Lung (tissue), 17 donors: ENCODE measurements at places on chromosomes 5 and 9. TPM values are rescaled to one million over a fixed set of nuclear protein-coding genes. Genes with fewer than 3 reads are reported as not detected.

PAPPA gene
- total RNA-seq = 6.7 TPM

ACOT12 gene
- not detected for total RNA-seq

SPARC gene
- total RNA-seq = 985 TPM

DNA sequence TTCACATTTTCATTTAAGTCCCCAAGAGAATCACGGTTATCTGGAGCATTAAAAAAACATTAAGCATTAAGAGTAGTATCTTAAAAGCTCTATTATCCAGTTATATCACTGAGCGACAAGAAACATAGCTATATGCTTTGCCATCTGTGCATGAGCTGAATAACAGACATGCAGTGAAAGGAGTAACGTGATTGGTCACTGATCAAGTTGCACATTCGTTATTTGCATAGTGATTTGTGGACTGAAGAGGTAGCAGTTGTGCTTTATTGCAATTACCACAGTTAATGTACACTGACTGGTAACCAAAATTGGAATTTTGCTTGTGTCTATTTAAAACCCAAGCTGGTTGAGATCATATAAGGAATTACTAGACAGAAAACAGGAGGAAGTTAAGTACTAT lies 107.4 kb downstream of the MCTP1 start:
- no peak overlapping the region for H3K4me3 ChIP-seq
- H3K27me3 ChIP-seq = no peaks in the 10 kb centered on the region
- no peak for DNase-seq
- H3K4me1 ChIP-seq = no peaks in the 10 kb centered on the region
- H3K27ac ChIP-seq = no peak overlapping the region

DNA sequence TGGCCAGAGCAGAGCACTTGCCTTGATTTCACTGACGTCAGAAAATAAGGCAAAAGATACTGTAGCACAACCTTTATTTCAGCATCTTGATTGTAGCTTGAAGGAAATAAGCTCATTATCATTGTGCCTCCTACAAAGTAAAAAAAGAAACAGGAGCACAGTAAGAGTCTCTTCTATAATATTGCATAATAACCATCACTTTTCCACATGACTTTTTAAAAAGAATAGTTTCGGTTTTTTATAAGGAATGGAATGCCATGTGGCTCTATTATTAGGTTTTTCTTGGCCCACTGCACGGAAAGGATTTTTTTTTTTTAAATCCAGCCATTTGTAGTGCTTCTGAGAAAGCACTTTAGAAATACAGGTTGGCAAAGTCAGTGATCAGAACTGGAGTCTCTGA lies 655.3 kb downstream of the LRRC70 start:
- H3K4me1 ChIP-seq = no peaks in the 10 kb centered on the region
- no peak overlapping the region for H3K4me3 ChIP-seq
- H3K27ac ChIP-seq = no peak overlapping the region
- no peaks in the 10 kb centered on the region for H3K36me3 ChIP-seq

GRCh38 chr5:10626473-10627013 lies 62.7 kb downstream of the ANKRD33B start:
- H3K27ac ChIP-seq = no peak overlapping the region
- H3K4me1 ChIP-seq = no peaks in the 10 kb centered on the region
- H3K27me3 ChIP-seq = no peaks in the 10 kb centered on the region
- H3K4me3 ChIP-seq = no peak overlapping the region
- DNase-seq = peak; percentile 77
- H3K36me3 ChIP-seq = no peaks in the 10 kb centered on the region

GRCh38 chr9:84412654-84413053 lies 72.1 kb upstream of the SLC28A3 start:
- no peaks in the 10 kb centered on the region for H3K4me1 ChIP-seq
- no peak overlapping the region for H3K4me3 ChIP-seq
- no peaks in the 10 kb centered on the region for H3K36me3 ChIP-seq
- DNase-seq = no peak
- no peak overlapping the region for H3K27ac ChIP-seq

DNA sequence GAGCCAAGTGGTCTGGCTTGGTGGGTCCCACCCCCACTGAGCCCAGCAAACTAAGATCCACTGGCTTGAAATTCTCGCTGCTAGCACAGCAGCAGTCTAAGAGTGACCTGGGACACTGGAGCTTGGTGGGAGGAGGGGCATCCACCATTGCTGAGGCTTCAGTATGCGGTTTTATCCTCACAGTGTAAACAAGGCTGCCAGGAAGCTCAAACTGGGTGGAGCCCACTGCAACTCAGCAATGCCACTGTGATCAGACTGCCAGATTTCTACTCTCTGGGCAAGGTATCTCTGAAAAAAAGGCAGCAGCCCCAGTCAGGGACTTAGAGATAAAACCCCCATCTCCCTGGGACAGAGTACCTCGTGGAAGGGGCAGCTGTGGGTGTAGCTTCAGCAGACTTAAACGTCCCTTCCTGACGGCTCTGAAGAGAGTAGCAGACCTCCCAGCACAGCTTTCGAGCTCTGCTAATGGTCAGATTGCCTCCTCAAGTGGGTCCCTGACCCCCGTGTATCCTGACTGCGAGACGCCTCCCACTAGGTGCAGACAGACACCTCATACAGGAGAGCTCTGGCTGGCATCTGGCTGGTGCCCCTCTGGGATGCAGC lies 18.2 kb upstream of the STK32A start:
- DNase-seq = no peak
- no peak overlapping the region for H3K27ac ChIP-seq
- H3K4me1 ChIP-seq = no peaks in the 10 kb centered on the region

DNA sequence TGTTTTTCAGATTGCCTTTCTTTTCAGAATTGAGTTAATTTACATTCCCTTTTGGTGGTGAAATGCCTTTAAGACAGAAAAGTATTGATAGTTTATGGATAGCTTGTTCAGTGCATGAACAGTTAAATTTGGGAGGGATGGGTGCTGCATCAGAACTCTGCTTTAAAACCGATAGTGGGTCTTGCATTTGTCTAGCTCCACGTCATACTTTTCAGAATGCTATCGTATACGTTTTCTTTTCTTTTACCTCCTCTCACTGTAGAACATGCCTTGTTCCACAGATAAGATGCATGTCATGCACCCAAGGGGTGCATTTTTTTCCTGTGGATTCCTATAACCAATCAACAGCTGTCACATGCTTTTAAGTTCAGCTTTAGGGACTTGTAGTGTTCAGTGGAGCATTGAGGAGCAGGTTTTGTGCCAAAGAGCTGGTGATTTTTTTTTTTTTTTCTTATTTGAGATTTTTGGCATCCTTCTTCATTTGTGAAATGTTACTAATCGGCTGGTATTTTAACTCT lies 2.3 kb downstream of the SLC44A1 start:
- H3K4me1 ChIP-seq = no peaks in the 10 kb centered on the region
- DNase-seq = peak; percentile 23
- H3K27me3 ChIP-seq = no peaks in the 10 kb centered on the region
- no peak overlapping the region for H3K27ac ChIP-seq

DNA sequence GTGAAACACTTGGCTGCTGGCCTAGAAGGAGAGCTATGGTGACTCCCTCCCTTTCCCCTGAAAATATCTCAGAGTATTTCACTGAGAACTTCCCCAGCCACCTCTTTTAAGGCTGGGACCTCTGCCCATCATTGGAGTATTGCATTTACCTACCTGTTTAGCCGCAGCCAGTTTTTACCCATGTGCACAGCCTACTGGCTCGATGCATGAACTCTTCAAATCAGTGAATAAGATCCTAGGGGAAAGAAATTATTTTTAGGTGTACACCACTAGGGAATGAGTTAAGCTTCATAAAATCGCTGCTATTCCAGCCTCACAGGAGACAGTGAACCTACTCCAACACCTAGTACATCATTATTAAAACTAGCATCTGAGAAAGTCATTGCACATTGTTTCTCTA lies 16.8 kb upstream of the FAM174A start:
- H3K4me3 ChIP-seq = no peak overlapping the region
- H3K27me3 ChIP-seq = no peaks in the 10 kb centered on the region
- no peak for DNase-seq
- no peaks in the 10 kb centered on the region for H3K4me1 ChIP-seq
- no peak overlapping the region for H3K27ac ChIP-seq
- H3K36me3 ChIP-seq = no peaks in the 10 kb centered on the region

GRCh38 chr5:120717381-120717780 lies 253.3 kb downstream of the PRR16 start:
- H3K4me3 ChIP-seq = no peak overlapping the region
- no peak for DNase-seq
- no peaks in the 10 kb centered on the region for H3K27me3 ChIP-seq
- no peak overlapping the region for H3K27ac ChIP-seq

- DNase-seq = peak; percentile 18
- no peaks in the 10 kb centered on the region for H3K27me3 ChIP-seq
- H3K4me3 ChIP-seq = no peak overlapping the region
- H3K27ac ChIP-seq = no peak overlapping the region
- H3K36me3 ChIP-seq = no peaks in the 10 kb centered on the region
Measured at GRCh38 chr5:158812408-158812807, 287.3 kb downstream of the EBF1 start.

- no peak overlapping the region for H3K4me3 ChIP-seq
- H3K27me3 ChIP-seq = no peaks in the 10 kb centered on the region
- peak; percentile 30 for DNase-seq
- H3K36me3 ChIP-seq = no peaks in the 10 kb centered on the region
- H3K27ac ChIP-seq = peak overlapping the region; percentile 17
Measured at GRCh38 chr5:143506836-143507552, 103.5 kb upstream of the NR3C1 start.

DNA sequence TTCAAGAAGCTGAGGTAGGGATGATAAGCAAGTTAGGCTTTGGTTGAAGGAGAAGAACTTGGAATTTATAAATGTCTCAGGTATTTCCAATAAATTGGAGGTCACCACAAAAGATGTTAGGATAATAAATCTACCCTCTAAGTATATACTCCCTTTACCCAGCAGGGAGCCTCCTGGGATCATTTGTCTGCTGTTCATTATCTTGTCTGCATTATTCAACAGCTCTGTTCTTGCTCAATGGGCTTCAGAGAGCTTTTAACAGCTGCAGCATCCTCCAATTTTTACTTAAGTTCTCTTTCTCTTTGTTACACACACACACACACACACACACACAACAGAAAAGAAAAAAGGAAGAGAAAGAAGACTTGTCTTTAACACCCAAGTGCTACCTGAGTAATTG lies 51.7 kb upstream of the VPS13A start:
- no peaks in the 10 kb centered on the region for H3K27me3 ChIP-seq
- no peak overlapping the region for H3K27ac ChIP-seq
- no peaks in the 10 kb centered on the region for H3K4me1 ChIP-seq
- DNase-seq = no peak

- no peak overlapping the region for H3K27ac ChIP-seq
- H3K4me3 ChIP-seq = no peak overlapping the region
- no peaks in the 10 kb centered on the region for H3K27me3 ChIP-seq
- H3K36me3 ChIP-seq = no peaks in the 10 kb centered on the region
- peak; percentile 75 for DNase-seq
Measured at GRCh38 chr5:90264689-90265544, 144.6 kb downstream of the CETN3 start.

DNA sequence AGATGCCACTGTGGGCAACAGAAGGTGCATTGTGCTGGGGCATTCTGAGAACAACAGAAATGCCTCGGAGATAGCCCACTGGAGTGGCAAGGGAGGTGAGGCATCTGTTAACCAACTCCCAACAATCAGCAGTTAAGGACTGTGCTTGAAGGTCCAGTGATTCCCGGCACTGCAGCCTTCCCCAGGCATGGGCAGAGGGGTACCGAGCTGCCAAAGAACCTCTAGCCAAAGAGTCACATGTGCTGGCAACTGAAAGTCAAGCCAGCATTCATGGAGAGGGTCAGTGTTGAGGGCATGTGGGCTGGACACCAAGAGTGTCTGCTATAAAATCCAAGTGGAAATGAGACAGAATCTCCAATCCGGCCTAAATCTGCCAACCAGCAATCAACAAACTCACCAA lies 149.6 kb downstream of the ASTN2 start:
- no peak overlapping the region for H3K4me3 ChIP-seq
- DNase-seq = no peak
- H3K4me1 ChIP-seq = no peaks in the 10 kb centered on the region
- no peak overlapping the region for H3K27ac ChIP-seq

- no peaks in the 10 kb centered on the region for H3K27me3 ChIP-seq
- H3K4me1 ChIP-seq = no peaks in the 10 kb centered on the region
- no peaks in the 10 kb centered on the region for H3K36me3 ChIP-seq
- no peak overlapping the region for H3K27ac ChIP-seq
- DNase-seq = no peak
Measured at GRCh38 chr5:77140350-77140749, 53.3 kb upstream of the ZBED3 start.

DNA sequence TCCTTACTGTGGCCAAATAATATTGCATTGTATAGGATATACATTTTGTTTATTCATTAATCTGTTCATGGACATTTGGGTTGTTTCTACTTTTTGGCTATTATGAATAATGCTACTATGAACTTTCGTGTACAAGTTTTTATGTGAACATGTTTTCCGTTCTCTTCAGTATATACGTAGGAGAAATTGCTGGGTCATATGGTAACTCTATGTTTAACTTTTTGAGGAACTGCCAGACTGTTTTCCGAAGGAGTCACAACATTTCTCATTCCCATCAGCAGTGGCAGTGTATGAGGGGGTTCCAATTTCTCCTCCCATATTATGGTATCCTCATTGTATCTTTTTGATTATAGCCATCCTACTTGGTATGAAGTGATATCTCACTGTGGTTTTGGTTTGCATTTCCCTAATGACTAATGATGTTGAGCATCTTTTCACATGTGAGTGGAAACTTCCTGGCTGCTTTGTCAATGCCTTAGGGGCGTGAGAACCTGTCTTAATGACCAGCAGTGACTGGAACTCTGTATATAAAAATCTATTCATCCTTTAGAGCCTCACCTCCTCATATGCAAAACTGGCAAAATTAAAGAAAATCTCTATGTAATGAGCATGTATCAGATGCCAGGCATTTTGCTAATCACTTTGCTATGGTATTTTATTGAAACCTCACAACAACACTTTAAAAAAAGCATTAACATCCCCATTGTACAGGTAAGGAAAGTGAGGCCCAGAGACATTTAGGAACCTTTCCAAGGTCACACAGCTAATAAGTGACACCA lies 47.8 kb upstream of the TGFBR1 start:
- no peaks in the 10 kb centered on the region for H3K36me3 ChIP-seq
- H3K27ac ChIP-seq = no peak overlapping the region
- H3K4me1 ChIP-seq = no peaks in the 10 kb centered on the region
- H3K4me3 ChIP-seq = no peak overlapping the region
- no peaks in the 10 kb centered on the region for H3K27me3 ChIP-seq
- no peak for DNase-seq

- no peak overlapping the region for H3K27ac ChIP-seq
- H3K27me3 ChIP-seq = no peaks in the 10 kb centered on the region
- H3K4me1 ChIP-seq = no peaks in the 10 kb centered on the region
- no peaks in the 10 kb centered on the region for H3K36me3 ChIP-seq
Measured at GRCh38 chr5:118321081-118321480, 667.3 kb downstream of the DTWD2 start.
